Glutamatergic neuron (in vitro differentiated cells): ENCODE measurements at places on chromosomes 16 and 17. TPM values are rescaled to one million over a fixed set of nuclear protein-coding genes. Genes with fewer than 3 reads are reported as not detected.
A peak's percentile ranks its signal among the peaks of the same experiment; 100 is the strongest.

CD300LG gene
- total RNA-seq, result not detected

DNA sequence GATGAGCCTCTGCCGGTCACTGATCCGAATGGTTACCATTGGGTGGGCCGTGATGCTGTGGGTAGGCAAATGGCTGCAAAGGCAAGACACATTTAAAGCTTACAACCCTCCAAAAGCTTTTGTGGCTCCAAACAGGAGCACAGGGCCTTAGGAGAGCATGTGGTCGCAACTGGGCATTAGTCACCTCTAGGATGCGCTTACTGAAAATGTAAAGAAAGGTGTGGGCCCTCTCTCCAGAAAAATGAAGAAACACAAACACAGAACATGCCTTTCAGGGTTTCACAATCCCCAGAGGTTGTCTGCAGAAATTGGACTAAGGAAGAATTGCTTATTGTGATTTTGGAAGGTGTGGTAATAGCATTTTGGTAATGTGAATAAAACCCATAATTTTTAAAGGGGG lies 86.7 kb upstream of the ATP2A3 start:
- peaks cover under 1% of the 10 kb centered on the region for H3K36me3 ChIP-seq
- no peak overlapping the region for H3K4me3 ChIP-seq
- no peaks in the 10 kb centered on the region for H3K27me3 ChIP-seq
- no peaks in the 10 kb centered on the region for H3K4me1 ChIP-seq
- no peak overlapping the region for H3K27ac ChIP-seq

- H3K4me3 ChIP-seq, result no peak overlapping the region
Observed at GRCh38 chr17:37481001-37481665, 8.6 kb upstream of the DUSP14 start.

DNA sequence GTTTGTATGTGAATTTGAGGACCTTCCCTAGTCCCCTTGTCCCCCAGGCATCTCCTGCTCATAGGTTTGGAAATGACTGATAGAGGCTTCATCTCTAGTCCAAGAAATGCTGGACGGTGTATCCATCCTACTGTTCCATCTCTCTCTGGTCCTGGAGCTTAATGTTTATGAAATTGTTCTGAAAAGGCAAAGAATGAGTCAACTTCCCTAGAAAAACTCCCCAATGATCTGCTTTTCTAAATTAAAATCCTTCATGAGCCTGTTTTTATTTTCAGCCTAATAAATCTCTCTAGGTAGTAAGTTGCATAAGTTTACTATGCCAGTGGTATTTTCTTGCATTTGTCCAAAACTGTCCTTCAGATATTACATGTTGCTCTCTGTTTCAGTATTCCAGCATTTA lies 2.1 kb upstream of the IGSF6 start:
- DNase-seq, result no peak
- H3K4me1 ChIP-seq, result no peaks in the 10 kb centered on the region
- no peaks in the 10 kb centered on the region for H3K36me3 ChIP-seq
- no peak overlapping the region for H3K27ac ChIP-seq
- no peak overlapping the region for H3K4me3 ChIP-seq
- peaks cover 7% of the 10 kb centered on the region for H3K27me3 ChIP-seq

DNA sequence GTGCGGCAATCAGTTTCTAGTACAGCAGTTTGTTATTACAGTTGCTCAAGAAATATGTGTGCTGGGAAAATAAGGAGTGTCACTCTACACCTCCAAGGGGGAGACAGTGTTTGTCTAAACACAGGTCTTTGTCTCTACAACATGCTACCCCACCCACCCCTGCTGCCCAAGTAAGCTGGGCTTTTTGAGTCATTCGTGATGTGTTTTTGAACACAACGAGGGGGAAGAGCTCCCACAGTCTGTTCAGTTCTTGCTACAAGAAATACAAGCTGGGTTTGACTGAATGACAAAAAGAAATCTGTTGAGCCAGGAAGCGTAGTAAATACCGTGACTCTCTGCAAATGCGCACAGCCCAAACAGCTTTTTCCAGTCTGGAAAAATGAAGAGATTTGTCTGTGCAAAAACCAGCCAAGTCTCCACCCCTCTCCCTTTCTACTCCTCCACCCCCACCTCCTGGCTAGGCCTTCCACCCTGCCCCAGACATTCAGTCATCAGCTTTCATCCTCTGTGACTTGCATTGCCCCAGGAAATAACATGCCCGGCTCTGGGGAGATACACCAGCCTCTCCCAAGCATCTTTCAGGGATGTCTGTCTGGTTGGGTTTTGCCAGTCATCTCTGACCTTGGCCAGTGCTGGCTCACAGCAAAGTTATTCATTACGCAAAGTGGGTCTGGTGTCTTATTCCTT lies 25.7 kb downstream of the CHD9 start:
- peak overlapping the region; percentile 92 for H3K27ac ChIP-seq
- H3K27me3 ChIP-seq, result peaks cover 14% of the 10 kb centered on the region
- H3K4me3 ChIP-seq, result peak overlapping the region; percentile 56
- H3K4me1 ChIP-seq, result peaks cover 52% of the 10 kb centered on the region
- no peak for DNase-seq
- peaks cover 5% of the 10 kb centered on the region for H3K36me3 ChIP-seq
